ENCODE measurements at places on chromosomes 2 and 18.

- no peak for DNase-seq
Measured at GRCh38 chr18:77057006-77057395, 75.6 kb downstream of the MBP start.

DNA sequence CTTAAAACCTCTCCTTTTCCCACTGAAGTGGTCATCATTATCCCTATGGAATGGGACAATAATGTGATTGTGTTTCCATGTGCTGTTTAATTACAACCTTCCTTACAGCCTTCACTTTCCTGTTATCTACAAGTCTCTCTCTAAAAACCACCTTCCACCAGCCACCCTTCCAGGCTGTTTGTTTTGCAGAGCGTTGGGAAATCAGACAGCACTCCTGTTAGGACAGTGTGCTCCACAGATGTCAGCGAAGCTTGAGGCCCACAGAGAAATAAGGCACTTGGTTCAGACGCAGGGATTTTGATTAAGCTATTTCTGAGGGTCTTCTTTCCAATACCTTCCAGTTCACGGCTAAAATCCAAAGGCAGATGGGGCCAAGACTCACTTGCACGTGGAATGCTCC, 32.3 kb upstream of the ASPRV1 start:
- no peak for DNase-seq

GRCh38 chr2:80058562-80058961, 246.0 kb downstream of the LRRTM1 start:
- DNase-seq = no peak

GRCh38 chr2:48309900-48310299, 220.1 kb upstream of the STON1 start:
- DNase-seq = no peak

GRCh38 chr2:151299920-151300539, 10.6 kb upstream of the NMI start:
- no peak for DNase-seq

GRCh38 chr2:219169930-219170654, at the start of gene SLC23A3:
SLC23A3 (minus strand) TSS chr2:219170029; CDS start chr2:219169984, 45 bp downstream.
- DNase-seq = no peak

- DNase-seq = no peak
Measured at GRCh38 chr2:207253666-207254345, 88.1 kb upstream of the KLF7 start.

GRCh38 chr18:55452123-55452611, 135.8 kb downstream of the TCF4 start:
- DNase-seq = no peak

- no peak for DNase-seq
Measured at GRCh38 chr2:117481608-117482007, 332.9 kb upstream of the DDX18 start.

- DNase-seq = no peak
Measured at GRCh38 chr2:233766416-233766815, 6.3 kb downstream of the UGT1A1 start.

DNA sequence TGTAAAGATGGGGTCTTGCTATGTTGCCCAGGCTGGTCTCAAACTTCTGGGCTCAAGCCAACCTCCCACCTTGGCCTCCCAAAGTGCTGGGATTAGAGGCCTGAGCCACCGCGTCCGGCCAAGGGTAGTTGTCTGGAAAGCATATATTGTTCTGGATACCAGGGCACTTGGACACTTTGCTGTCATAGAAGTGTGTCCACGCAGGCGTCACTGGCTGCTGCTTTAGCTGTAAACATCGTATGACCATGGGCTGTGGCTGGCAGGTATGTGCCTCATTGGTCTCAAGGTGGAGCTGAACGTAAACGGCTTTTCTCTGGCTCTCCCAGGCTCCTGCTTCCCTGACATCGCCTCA, 3.2 kb upstream of the GPR35 start:
- no peak for DNase-seq

- DNase-seq = no peak
Measured at GRCh38 chr18:49861659-49862058, 48.3 kb upstream of the ACAA2 start.

GRCh38 chr2:241849616-241850543, 8.8 kb downstream of the PDCD1 start:
- no peak for DNase-seq

DNA sequence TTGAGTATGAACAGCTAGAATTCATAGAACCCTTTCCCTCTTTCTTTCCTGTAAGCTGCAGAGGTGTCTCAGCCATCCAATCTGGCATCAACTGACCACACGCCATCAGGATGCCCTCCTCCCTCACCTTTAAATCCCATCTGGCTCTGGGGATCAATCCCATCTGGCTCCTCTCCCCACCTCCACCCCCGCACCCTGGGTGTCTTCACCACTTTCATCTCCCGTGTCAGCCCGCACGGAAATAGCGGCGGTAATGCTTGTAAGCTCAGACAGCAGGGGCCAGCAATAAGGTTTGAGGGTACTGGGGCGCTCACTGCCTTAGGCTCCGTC, 508 bp upstream of the TUBA4B start:
- DNase-seq = no peak

- no peak for DNase-seq
Measured at GRCh38 chr2:66507673-66508201, 72.8 kb downstream of the MEIS1 start.

GRCh38 chr2:182911813-182912517, 45.5 kb upstream of the FRZB start:
- no peak for DNase-seq

GRCh38 chr2:147850838-147851237, 6.0 kb downstream of the ACVR2A start:
- no peak for DNase-seq

DNA sequence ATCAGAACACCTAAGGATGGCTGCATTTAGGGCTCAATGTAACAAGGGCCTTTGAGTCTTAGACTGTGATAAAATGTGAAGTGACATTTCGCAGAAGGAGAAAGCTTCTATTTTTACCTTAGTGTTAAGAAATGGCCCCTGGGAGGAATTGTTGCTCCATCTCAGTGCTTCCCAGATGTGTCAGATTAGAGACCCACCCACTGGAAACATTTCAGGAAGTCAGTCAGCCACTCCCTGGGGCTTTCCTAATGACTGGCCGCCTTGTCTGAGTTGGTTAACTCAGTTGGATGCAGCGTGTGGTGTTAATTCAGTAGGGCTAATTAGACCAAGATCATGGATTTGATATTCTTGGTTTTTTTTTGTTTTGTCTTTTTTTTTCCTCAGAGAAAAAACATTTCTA, 355.9 kb downstream of the PIK3C3 start:
- no peak for DNase-seq

GRCh38 chr2:153939124-153939796, 67.5 kb downstream of the GALNT13 start:
- DNase-seq = no peak

GRCh38 chr2:230922951-230923717, 1.9 kb downstream of the GPR55 start:
- no peak for DNase-seq

GRCh38 chr2:236637686-236638569, 68.3 kb downstream of the ACKR3 start:
- DNase-seq = no peak

DNA sequence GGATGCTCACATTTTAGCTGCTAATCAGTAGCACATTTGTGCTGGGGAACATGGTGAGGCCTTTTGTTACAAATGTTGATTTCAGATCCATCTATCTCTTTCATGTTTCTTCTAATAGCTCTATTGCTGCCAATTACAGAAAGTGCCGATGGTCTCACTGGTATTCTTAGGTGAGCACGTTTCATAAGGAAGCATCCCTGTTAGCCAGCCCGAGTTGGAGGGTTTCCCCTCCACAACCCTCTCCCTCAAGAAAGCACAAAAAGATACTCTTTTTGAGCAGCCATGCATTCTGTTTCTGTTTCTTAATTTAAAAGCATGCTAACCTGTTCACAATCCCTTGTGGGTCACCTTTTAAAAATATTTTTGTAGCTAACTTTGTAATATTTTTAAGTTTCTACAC, 30.8 kb upstream of the ST8SIA5 start:
- no peak for DNase-seq

DNA sequence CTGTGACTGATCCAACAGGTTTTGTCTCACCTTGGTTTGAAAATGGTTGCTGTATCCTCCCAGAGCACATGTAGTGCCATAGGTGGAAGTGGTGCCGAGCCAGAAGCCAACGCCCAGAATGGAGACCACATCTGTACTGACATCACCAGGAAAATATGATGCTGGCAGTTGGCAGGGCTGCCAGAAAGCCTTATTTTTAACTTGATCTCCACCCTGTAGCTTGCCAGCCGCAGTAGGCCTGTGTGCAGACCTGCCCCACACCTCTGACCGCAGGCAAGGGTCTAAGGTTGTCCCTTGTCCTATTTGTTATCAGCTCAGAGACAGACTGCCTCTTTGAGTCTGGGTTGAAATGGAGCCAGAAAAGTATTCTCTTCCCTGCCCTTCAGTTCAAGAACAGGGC, 123.5 kb upstream of the EML6 start:
- no peak for DNase-seq

- DNase-seq = no peak
Measured at GRCh38 chr18:62737241-62737873, 22.0 kb downstream of the PHLPP1 start.
